SK-N-SH (cell line): ENCODE measurements at places on chromosomes 7 and 10. TPM values are rescaled to one million over a fixed set of nuclear protein-coding genes. Genes with fewer than 3 reads are reported as not detected.
A peak's percentile ranks its signal among the peaks of the same experiment; 100 is the strongest.

KCNIP2 gene
- 1.0 and 1.8 TPM in 2 replicates for polyA plus RNA-seq

PDZD7 gene
- polyA plus RNA-seq, result 1.9 and 2.3 TPM in 2 replicates

SRRT gene
- polyA plus RNA-seq, result 76.5 and 92.7 TPM in 2 replicates

HYAL4 gene
- polyA plus RNA-seq, result not detected in 2 replicates

RSPH10B2 gene
- polyA plus RNA-seq, result 0.02 and 0.10 TPM in 2 replicates

ATOH7 gene
- polyA plus RNA-seq, result 0.08 and 0.12 TPM in 2 replicates

RBP4 gene
- polyA plus RNA-seq, result not detected in 2 replicates

PARD3 gene
- polyA plus RNA-seq, result 29.4 and 38.9 TPM in 2 replicates

NRAP gene
- polyA plus RNA-seq, result not detected in 2 replicates

RRP12 gene
- 40.9 and 46.4 TPM in 2 replicates for polyA plus RNA-seq

TCAF2 gene
- 19.5 and 23.3 TPM in 2 replicates for polyA plus RNA-seq

TFR2 gene
- polyA plus RNA-seq, result 0.30 and 0.32 TPM in 2 replicates

GRCh38 chr7:82247814-82248433 lies 195.7 kb downstream of the CACNA2D1 start:
- peak; percentile 41 for DNase-seq

DNA sequence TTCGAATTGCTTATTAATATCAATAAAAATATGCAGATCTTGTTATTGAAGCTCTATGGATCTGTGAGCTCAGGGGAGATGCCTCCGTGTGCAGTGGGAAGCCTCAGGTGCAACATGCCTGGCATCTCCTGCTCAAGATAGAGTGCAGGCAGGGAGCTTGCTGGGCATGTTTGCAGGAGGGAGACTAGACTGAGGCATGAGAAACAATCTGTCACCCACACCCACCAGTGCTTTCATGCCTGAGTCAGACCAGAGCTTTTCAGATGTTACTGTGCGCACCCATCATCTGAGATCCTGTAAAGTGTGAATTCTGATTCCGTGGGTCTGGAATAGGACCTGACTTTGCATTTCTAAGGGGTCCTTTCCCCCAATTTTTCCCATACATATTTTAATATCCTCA lies 62.0 kb downstream of the ZNF33B start:
- DNase-seq, result no peak

DNA sequence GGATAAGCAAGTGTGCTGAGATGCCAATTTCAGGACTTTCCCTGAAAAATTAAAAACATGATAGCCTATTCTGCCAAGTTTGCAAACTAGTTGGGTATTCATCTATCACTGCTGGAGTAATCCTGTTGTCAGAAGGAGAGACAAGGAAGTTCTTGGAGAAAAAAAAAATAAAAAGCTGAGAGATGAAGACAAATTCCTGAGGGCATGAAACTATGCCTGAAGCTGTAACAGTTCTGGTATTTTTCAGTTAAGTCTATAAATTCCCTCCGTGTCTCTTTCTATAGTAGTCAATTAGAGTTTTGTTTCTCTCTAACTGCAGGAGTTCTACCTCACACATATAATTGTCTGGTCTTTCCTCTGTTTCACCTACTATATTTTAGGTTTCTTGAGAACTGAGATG lies 95.7 kb downstream of the DGKB start:
- DNase-seq, result no peak

- no peak for DNase-seq
These were observed 396.0 kb downstream of the SEMA3D start for GRCh38 chr7:84790882-84791281.

DNA sequence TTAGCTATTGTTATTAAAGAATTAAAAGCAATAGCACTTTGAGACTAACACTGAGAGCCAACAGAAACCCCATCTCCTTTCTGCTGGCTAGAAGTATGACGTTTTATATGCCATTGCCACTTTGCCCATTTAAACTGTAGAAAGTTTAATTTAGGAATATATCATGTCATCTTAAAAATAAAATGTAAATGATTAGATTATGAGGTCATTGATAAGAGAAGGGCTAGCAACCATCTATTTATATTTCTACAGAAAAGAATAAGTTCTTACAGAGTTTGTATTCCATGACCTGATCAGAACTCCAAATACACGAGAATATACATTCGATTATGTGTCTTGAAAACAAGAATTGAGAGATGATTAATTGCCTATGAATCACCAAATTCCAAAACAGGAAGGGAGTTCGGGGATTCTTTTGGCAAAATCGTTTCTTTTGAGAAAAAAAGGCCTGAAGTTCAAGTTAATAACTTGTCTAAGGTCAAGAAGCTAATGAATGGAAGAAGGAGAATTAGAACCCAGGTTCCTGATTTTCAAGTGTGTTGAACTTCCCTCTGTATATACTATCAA lies 227.0 kb downstream of the TRIL start:
- no peak for DNase-seq

DNA sequence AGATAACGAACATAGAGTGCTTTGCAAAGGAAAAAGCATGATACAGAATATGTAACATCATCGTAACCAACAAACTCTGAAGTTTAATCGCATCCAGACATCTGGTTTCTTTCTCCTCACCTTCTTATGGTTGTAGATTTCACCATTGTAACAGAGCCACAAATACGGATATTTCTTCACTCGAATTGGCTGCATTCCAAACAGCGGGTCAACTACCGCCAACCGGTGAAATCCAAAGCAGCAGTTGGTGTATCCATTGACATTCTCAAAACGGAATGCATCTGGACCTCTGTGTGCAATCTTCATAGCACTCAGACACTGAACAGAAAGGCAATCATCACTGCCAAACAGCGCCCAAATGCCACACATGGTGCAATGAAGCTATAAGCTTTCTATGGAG lies 3.4 kb downstream of the ASNS start:
- no peak for DNase-seq

- DNase-seq, result no peak
These were observed 33.9 kb downstream of the STRIP2 start for GRCh38 chr7:129468087-129468486.

DNA sequence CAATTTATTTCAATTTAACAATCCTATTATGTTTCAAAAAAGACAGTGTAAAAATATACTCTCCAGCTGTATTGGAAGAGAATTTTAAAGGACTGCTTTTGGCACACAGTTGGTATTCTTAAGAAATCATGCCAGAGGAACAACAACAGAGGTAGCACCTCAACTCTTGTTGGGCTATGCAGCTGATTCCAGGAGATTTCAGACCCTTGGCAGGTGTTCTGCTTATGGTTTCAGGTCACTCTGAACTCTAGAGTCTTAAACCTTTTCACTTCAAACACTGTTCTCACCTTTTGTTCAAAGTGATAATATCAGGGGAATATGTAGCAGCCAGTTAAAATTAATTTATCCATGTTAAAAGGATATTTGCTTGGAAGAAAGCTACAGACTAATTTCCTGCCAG lies 160.1 kb downstream of the PFKFB3 start:
- DNase-seq, result no peak

DNA sequence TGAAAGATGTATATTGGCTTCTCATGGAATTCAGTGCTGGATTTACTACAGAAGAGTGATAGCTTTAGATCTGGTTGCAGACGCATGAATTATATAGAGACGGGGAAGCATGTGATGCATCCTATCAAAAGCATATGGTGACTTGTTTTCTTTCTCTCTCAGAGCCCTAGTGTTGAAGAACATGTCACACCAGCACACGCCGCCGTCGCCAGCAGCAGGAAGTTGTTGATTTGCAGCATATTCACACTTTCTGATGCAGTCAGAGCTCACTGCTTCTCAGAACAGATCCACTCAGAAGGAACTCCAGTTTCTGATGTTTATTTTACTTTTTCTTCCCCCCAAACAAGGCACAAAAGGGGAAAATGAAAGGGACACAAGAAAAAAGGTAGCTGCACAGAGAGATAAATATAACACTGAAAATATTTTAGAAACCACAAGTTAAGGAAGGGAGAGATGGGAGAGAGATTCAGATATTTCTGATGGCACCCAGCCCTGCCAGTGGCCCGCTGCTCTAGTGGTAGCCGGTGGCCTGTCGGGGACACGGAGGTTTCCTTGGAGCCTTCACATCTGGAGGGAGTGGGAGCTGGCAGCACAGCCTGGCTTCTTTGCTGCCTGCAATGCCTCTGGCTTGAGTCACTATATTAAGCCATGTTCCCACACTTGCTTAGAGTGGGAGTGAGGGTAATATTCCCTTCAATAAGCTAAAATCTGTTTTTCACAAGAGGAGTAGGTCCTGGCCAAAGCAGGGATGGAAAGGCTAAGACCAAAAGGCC lies 123.2 kb downstream of the NRP1 start:
- DNase-seq, result peak; percentile 22
